ENCODE measurements at places on chromosomes 7 and 10.

GRCh38 chr10:29392376-29393021, 103.6 kb downstream of the LYZL1 start:
- DNase-seq: no peak

GRCh38 chr7:158032561-158033115, 555.0 kb downstream of the PTPRN2 start:
- DNase-seq: no peak

DNA sequence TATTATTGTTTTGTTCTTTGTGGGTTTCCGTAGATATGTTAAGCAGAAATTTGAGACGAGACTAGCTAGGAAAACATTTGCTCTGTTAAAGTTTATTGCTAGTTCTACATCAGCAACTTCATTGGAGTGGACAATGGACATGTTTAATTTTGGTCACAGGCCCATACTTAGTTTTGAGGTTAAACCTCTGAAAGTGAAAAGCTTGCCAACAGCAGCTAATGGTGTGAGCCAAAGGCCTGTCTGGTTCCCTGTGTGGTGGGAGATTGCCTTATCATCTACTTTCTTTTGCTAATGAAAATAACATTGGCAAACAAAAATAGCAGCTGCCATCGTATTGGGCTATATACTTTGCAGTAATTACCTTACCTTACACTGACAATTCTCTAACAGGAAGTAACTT, 388.4 kb upstream of the FZD8 start:
- DNase-seq: no peak

DNA sequence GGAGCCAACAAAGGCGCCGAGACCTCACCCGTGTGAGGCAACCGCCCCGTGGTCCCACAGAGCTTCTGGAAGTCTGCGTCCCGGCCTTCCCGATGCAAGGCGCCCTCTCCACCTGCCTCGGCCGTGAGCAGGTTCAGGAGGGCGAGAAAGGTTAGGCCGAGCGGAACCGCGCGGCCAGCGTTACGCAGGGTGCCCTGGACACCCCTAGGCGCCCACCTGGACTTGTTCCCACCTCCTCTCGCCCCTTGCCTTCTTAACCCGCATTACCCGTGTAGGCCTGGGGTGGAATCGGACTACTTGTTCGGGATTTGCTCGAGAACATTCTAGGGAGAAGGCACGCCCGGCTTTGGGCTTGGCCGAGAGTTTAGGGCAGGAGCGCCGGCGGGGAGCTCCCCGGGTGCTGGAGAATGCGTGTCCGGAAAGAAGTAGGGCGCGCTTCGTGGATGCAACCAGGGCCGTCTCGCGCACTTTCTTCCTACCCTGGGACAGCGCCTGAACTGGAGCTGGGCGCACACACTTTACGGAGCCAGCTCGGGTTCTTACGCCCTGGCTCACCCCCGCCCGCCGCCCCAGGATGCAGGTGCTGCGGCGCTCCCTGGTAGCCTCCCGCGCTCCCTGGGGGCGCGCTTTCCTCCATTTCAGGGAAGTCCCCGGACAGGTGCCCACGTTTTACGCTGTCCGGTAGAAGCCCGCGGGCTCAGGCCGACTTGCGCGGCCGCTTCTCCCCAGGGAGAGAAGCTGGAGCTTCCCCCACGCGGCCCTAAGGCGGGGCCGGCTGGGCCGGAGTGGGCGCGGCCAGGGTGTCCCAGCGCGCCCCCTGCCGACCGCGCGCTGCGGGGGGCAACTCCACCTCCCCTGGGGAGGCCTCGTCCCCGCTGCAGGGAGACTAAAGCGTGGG, 74.5 kb downstream of the INSIG1 start:
- no peak for DNase-seq

GRCh38 chr10:6537770-6538169, 42.3 kb downstream of the PRKCQ start:
- DNase-seq: no peak

DNA sequence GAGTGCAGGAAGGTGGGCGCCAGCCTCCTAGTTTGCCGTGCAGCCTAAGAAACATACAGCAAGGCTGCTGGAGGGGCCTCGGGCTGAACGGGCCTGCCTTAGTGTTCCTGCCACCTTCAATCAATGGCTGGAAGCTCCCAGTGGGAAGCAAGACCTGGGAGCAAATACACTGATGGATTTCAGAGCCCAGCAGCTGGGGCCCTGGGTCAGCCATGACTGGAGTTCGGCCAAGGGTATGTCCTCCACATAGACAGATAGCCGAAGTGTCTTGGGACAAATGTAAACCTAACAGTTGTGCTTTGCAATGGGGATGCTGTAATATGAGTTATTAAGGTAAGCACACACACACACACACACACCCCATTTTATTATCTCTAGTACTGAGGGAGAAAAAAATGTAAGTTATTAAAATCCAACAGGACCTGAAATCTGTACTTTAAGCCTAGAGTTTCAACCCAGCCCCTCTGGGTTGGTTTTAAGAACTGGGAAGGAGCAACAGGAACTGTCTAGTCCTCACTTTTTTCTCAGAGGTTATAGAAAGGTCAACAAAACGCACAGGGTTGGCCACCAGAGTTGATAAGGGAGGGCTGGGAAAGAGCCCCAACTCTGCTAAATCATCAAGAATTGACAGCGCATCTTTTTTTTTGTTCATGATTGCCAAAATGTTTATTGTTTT, 50.0 kb upstream of the CELF2 start:
- no peak for DNase-seq

DNA sequence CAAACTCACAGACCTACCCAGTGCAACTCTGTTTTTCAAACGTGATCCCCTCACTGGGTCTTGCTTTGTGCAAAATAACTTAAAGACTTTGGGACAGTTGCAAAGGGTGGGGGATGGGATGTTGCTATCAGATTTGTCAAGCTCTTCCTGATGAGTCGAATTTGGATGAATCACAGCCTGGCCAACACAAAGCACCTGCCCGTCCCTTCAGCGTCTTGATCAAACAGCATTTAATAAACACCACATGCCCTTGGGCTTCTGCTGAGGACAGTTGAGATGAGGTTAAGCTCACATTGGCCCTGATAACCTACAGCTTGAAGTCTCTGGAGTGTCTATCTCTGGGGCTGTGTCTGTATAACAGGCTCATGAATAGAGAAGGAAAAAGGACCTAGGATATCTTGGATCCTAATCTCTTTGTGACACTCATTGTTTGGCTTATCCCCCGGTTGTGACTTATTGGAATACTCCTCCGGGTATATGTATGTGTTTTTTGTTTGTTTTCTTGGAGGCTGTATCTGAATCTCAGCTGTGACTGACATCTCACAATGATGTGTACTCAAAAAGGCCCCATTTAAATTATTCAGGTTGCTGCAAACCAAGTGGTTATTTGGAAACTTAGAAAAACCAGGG, 132.6 kb upstream of the NAMPT start:
- no peak for DNase-seq

GRCh38 chr7:74476626-74477025, 22.9 kb downstream of the GTF2IRD1 start:
- DNase-seq: no peak
